ENCODE measurements at places on chromosomes 6 and 20.

DNA sequence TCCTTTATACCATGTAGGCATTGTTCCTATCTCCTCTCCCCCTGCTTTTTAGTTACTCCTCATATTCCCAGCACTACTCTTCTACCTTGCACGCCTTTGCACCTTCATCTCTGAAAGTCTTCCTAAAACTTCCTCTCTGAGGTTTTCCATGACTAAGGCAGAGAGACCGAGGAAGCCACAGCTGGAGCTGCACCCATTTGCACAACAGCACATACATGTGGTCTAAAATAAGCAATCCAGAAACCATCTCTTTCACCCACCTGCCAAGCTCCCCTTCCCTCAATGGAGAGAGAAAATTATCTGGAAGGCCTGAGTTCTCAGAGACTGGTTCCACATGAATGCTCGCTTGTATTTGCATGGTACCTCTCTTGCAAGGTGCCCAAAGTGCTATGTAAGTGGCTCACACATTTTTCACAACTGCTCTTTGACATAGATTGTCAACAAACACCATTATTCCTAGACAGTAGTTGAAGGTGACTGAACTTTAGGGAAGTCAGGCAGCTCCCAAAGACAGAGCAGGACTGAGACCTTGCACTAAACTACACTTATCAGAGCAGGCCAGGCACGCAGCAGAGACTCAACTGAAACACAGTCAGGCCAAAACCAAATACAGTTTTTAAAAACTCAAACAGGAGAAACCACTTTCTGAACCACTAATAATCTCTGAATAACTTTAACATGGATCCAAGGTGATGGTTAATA lies 313.2 kb downstream of the TFAP2A start:
- DNase-seq, result no peak

GRCh38 chr20:48142516-48142773 lies 357.2 kb upstream of the SULF2 start:
- no peak for DNase-seq

GRCh38 chr6:117481926-117482239 lies 591 bp upstream of the DCBLD1 start:
- DNase-seq, result no peak

GRCh38 chr6:21846541-21847451 lies 253.2 kb downstream of the SOX4 start:
- peak; percentile 4 for DNase-seq

DNA sequence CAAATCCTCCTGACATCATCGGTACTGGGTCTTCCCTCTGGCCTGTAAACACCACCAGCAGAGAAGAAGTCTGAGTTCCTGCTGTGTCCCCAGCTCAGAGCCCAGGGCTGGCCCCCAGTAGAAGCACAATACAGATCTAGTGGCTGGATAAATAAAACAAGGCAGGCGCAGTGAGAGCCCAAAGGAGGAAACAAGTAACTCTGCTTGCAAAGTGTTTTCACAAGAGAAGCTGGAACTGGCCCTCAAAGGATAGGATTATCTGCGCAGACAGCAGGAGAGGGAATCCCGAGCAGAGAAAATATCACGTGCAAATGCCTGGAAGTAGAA lies 205.1 kb downstream of the ZDHHC14 start:
- DNase-seq, result no peak

DNA sequence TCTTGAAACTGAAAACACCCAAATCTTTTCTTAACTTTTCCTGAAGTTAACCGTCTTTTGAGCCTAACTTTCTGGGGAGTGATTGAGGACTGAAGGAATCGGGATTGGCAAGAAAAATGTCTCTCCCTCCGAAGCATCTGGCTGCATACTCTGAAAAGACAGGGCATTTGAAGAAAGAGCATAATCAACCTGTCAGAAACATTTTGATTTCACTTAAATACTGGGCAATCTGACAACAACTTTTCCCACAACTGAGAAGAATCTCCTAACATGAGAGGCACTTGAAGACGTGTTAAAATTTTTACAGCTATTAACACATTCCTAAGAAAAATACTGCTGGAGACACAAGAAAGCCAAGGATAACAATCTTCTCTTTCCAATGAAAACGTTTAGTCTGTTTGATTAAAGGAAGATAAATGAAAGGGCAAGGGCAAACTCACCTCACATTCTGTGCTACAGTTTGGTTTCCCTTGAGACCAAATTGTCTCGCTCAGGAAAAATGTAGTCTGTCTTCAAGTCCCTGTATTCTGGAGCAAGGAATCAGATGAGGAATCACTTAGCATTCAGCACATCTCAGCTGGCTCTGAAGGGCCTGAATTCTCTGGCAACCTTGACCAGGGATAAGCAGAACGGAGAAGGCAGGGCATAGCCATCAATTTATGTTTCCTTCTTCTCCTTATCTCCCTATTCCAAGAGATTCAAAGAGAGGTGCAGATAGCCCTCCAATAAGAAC lies 76.1 kb downstream of the TBX18 start:
- DNase-seq, result no peak

DNA sequence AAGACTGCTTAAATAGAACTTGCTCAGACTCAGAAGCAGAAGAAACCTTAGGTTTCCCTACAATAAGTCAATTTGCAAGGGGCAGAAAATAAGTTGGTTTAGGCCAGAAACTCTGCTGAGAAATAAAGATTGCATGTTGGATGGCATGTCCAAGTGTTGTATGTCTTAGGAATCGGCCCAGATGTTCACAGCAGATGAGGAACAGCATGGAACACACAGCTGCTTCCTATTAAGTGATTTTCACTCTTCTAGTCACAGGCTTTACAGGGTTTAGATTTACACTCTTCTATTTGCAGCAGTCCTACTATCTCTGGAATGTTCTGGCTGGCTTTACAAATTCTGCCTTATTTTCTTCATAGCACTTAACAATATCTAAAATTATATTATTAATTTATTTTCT lies 3.2 kb downstream of the ZKSCAN4 start:
- no peak for DNase-seq

DNA sequence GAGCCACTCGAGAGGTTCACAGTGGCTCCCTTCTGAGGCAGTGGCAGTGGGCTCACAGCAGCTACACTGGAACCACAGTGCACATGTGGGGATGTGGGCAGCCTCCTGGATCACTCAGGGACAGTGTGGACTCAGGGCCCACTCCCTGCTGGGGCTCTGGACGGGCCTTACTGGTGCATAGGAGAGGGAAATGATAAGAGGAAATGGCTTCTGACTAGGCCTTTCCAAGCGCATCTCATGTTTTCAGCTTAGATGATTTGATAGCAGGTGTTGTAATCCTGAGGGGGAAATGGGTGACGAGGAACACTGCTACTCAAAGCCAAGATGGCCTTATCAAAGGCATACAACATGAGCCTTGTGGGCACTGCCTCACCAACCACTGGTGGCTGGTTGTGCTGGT lies 44.0 kb downstream of the PANK2 start:
- DNase-seq, result no peak

DNA sequence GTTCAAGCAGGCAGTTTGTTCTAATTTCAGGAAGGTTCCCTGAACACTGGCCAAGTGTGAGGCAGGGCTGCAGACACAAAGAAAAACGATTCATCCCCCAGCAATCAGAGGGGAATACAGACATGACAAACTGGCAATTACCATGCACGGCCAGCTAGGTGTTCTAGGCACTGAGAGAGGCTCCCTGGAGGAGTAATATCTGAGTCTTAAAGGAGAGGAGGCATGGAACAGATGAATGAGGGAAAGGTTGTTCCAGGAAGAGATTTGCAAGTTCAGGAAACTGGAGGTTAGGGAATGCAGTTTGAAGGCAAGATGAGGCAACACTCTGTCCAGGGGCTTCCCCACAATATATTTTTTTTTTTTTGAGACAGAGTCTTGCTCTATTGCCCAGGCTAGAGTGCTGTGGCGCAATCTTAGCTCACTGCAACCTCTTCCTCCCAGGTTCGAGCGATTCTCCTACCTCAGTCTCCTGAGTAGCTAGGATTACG lies 11.1 kb downstream of the RRAGD start:
- DNase-seq, result no peak

DNA sequence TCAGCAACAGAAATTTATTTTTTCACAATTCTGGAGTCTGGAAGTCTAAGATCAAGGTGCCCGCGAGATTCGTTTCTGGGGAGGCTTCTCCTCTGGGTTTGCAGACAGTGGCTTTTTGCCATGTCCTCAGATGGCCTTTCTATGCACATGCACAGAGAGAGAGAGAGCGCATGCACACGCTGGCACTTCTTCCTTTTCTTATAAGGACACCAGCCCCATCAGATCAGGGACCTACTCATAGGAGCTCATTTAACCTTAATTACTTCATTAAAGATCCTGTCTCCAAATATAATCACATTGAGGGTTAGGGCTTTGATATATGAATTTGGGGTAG lies 260.7 kb upstream of the PLCB4 start:
- DNase-seq, result no peak

DNA sequence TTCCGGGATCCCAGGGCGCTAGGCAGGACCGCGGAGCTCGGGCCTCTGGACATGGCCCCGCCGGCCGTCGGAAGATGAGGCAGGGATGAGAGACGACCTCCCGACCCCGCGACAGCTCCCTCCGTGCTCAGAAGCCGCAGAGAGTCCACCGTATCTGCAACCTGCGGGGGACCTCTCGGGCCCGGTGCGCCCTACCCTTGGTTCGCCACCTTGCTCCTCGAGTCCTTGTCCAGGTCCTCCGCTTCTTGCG lies 301 bp downstream of the PPP1R3D start:
- DNase-seq, result no peak

GRCh38 chr6:54463354-54464024 lies 155.2 kb downstream of the TINAG start:
- DNase-seq, result no peak

DNA sequence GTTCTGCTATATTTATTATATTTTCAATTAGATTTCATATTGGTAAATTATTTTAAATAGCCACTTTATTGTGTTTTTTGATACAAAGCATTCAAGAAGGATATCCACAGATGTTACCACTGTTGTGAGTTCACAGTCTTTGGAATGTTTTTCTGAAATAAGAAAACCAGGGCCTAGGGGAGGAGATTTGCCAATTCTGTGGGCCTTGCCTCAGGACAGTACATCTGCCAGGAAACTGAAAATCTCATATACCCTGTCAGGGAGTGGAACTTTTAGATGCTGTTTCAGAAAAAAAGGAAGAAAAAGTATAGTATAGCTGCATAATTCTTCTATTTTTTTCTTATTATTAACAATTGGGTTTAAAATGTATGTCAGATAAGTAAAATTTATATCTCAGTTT lies 995.9 kb upstream of the ADGRB3 start:
- DNase-seq, result no peak

DNA sequence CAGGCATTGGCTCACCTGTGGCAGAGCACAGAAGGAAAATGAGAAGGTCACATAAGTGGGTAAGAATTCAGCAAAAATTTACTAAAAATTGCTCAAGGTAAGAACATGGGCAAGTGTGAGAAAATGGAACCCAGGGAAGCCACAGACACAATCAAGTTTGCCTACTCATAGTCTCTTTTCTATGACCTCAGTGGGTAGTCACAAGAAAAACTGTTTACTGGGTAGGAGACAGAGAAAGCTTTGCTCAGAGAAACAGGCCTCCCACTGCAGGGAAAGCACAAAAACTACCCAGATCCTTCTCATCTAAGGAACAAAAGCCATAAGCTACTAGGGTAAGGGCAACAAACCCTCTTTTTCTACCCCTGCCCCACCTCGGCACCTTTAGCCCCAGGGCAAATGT lies 35.2 kb downstream of the FAM184A start:
- no peak for DNase-seq

DNA sequence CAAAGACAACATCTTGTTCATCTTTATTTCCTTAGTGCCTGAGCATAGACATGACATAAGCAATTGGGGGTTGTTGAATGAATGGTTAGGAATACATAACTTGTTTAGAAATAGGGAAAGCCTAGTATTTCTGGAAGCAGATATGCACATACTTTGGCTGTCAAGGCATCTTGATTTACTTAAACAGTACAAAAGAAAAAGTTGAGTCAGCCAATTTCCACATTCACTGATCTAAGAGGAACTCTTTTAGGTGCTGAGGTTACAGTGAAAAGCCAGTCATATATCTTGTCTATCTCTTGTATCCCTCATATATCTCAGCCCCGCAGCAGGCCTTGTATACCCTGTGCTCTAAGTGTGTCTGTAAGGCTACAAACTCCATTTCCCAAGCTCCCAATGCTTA lies 11.6 kb downstream of the ZKSCAN4 start:
- no peak for DNase-seq

DNA sequence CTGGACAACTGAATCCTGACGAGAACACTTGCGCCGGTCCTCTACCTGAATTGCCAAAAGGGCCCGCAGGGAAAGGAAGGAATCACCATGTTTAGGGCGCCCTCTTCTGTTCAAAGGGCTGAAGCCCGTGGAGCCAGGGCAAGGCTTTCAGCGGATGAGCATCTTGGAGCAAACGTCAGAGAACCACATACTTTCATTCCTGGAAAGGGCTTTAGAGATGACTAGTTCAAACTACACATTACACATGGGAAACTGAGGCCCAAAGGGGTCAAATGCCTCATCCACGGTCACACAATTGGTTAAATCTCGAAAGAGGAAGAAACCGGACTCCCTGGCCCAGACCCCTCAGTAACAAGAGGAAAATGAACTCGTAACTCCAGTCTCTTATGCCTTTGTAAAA lies 11.5 kb upstream of the ZNF133 start:
- peak; percentile 36 for DNase-seq

- DNase-seq, result no peak
Observed at GRCh38 chr20:14848806-14849205, 511.4 kb upstream of the FLRT3 start.

DNA sequence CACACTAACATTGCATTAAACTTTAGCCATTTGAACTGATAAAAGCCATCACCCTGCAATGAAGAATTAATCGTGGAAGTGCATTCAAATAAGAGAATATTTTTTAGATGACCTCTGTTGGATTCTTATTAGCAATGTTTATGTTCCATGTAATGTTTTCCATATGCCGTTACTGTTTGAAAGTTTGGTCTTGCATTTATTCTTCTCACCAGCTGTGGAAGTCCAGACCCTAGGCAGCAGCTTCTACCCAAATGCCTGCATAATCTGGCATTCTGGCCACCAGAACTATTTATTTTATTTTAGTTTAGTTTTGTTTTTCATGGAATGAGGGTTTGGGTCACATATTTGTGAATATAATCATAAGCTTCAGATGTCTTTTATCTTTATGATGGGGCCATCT lies 140.4 kb downstream of the SAMD5 start:
- no peak for DNase-seq

DNA sequence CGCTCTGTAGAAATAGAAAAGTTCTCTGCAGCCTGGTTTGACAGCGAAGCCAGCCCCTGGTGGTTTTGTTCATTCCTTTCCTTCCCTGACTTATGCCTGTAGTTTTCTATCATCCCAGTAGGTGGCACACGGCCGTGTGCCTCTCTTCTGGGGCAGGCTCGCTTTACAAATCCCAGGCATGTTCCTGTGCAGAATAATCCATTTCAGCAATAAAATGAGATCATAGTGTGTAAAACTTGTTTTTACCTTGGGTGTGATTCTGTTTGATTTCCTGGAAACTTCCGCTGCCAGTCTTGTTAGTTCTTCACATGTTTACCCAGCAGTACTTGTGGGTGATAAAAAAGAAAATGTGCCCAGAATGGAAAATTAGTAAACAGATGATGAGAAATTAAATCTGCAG lies 7.4 kb upstream of the INSM1 start:
- peak; percentile 33 for DNase-seq

Measured in stimulated activated CD4-positive, alpha-beta T cell treated with anti-CD3 and anti-CD28 coated beads, TNF-alpha, amount 100 ng/mL, for 24 hours (primary cell).